ENCODE measurements at places on chromosomes 5 and 9. TPM values are rescaled to one million over a fixed set of nuclear protein-coding genes. Genes with fewer than 3 reads are reported as not detected.

PRSS3 gene
- 77.0 TPM for total RNA-seq

ITGA1 gene
- total RNA-seq, result 0.79 TPM

MYMK gene
- total RNA-seq, result not detected

FAM169A gene
- total RNA-seq, result 14.0 TPM

MARVELD2 gene
- total RNA-seq, result 26.1 TPM

FOXD4L6 gene
- 0.05 TPM for total RNA-seq

ACTBL2 gene
- total RNA-seq, result 0.35 TPM

SLC25A2 gene
- total RNA-seq, result not detected
